ENCODE measurements at places on chromosomes 16 and 17.

DNA sequence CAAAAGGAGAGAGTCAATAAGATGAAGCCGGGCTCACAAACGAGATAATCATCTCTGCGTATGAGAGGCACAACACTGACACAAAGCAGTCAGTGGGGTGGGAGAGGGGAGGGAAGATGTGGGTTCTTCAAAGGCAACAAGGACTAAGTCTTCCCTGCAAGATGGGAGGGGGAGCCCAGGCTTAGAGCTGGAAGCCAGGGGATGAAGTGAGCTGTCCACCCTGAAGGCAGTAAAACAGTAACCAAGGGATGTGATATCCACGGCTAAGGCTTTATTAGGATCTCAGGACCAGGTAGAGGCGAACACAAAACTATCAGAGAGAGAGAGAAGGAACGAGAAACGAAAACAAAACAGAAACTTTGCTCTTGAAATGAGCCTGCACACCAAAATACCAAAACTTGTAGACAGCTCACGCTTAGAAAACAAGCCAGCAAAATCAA is 115.9 kb downstream of the DYNLRB2 start:
- DNase-seq: no peak

- no peak for DNase-seq
These were observed 251.3 kb downstream of the HS3ST3A1 start for GRCh38 chr17:13350466-13350865.

GRCh38 chr17:50283714-50284113 is 9.4 kb downstream of the TMEM92 start:
- no peak for DNase-seq

DNA sequence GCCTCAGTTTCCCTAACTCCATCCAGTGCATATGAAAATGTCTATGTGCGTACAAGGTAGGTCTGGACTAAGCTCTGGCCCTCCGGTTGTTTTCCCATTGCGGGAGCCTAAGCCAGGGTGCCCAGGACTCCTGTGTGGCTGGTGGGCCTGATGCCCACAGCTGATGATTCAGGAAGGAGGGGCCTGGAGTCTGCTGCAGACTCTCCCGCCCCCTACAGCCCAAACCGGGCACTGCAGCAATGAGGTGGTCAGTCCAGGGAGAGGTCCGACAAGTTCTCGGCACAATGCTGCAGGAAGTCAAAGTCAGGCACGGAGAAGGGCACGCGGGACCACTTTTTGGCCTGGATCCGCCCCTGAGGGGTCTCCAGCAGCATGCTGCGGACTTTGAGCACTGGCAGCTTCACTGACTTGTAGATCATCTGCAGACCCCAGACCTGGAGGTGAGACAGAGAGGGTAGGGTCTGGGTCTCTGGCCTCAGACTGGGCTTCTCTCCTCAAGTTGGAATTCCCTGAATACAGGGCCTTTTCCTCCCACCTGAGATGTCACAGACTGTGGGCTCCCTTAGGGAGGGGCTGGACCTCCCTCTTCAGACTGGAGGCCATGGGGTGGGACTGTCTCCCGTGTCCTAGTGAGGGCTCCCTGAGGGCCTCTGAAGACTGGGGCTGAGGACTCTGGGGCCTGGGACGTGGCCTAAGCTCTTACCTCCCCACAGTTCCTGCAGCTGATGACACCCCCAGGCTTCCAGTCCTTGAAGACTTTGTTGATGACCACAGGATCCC is 3.4 kb upstream of the ZNF385C start:
- no peak for DNase-seq

DNA sequence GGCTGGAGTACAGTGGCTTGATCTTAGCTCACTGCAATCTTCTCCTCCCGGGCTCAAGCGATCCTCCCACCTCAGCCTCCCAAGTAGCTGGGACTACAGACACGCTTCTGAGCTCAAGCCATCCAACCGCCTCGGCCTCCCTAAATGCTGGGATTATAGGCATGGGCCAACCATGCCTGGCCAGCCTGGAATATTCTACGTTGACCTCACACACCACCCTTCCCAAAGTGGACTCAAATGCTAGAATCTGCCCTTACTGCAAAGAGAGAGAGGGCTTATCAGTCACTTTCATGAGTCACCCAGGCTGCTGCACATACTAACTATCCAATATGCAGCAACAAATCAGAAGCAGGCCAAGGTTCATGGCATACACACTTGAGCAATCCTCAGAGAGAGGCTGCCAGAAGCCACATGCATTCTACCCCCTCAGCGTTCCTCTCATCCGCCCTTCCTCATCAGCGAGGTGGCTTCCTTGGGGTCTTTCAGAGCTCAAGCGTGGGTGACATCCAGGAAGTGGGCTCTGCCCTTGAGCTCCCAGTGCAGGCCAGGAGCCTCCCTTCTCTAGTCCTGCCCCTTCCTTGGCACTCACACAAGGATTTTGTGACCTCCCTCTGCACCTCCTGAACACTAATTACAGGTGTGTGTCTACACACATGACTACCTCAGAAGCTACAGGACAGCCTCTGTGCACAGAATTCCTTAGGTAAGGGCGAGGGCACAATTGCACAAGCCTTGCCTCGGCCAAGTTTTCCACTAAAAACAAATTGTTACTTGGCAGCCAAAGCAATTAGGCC is 24.8 kb upstream of the SIAH1 start:
- DNase-seq: no peak

DNA sequence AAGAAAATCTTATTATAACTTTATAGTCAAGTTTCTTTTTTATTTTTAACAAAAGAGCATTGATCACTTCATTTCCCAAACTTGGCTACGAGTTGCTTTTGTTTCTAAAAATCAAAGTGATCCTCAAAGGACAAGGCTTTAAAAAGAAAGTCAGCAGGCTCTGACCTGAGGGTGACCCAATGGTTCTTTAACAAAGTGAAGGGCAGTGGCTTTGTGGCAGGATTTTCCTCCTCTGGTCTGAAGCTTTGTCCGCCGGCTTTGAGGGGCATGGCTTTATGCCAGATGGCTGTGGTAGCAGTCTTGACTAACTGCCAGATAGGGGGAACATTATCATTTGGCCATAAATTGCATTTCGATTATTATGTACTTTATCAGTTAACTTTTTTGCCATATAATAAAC is 28.5 kb downstream of the IQCK start:
- DNase-seq: no peak

DNA sequence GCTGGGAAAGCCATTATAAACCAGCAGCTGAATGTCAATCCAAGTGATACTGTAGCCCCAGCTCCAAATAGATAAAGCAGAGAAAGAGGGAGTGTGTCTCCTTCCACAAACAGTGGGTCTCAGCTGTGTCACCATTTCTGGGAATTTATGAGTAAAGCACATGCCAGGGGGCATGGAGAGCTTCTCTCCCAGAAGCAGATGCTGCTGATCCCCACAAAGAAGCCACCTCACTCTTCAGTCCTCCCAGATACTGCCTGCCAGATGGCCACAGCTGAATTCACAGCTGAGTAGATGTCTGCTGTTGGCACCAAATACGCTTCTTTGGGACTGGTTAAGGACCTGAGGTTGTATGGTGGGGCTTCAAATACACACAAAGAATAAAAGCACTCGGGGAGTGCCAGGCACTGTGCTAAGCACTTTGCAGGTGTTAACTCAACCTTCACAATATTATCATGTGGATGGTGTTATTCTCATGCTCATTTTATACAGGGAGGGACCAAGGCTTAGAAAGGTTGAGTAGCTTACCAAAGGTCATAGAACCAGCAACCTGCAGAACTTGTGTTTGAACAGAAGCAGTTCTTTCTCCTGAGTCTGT is 298.3 kb downstream of the CDH11 start:
- no peak for DNase-seq

- no peak for DNase-seq
These were observed 10.2 kb upstream of the HOXB9 start for GRCh38 chr17:48636177-48637018.

GRCh38 chr16:77705351-77705750 is 17.0 kb upstream of the NUDT7 start:
- no peak for DNase-seq

GRCh38 chr17:41695954-41696757 is 7.5 kb downstream of the EIF1 start:
- DNase-seq: no peak

DNA sequence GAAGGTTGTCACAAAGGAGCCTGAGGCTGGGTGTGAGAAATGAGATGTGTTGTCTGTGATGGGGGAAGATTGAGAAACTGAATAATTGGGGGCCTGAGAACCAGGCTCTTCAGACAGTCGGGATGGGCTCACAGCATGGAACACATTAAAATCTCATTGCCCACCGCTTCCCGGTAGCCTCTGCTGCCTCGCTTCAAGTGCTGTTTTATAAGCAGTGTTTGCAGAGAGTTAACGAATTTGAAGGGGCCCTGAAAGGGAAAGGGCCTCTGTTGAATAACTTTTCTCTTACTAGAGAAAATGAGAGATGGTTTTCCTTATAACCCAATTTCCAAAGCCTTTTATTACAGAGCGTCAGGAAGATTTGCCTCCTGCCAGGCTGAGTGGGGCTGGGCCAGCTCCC is 258.8 kb upstream of the ASIC2 start:
- no peak for DNase-seq

GRCh38 chr17:43342589-43342890 is 56.3 kb upstream of the ARL4D start:
- DNase-seq: no peak
